ENCODE measurements at places on chromosomes 2 and 18.

DNA sequence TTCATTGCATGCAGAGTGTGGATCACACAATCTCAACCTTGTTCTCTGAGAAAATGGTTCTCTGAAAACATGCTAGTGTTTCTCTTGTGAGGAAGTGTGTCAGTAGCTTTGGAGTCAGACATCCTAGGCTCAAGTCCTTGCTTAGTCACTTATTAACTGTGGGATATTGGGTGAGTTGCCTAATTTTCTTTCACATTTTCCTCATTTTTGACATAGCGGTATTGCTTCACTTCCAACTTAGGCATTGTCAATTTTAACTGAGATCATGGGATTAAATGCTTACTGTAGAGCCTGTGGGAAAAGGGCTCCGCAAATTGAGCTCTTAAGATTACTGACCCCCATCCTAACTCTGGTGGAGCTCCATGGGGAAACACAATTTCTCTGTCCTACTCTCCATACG, 622.2 kb downstream of the CNTNAP5 start:
- no peak for DNase-seq

- no peak for DNase-seq
Measured at GRCh38 chr2:84452624-84453023, 6.5 kb downstream of the SUCLG1 start.

GRCh38 chr2:215716956-215717355, 281.1 kb upstream of the FN1 start:
- no peak for DNase-seq

DNA sequence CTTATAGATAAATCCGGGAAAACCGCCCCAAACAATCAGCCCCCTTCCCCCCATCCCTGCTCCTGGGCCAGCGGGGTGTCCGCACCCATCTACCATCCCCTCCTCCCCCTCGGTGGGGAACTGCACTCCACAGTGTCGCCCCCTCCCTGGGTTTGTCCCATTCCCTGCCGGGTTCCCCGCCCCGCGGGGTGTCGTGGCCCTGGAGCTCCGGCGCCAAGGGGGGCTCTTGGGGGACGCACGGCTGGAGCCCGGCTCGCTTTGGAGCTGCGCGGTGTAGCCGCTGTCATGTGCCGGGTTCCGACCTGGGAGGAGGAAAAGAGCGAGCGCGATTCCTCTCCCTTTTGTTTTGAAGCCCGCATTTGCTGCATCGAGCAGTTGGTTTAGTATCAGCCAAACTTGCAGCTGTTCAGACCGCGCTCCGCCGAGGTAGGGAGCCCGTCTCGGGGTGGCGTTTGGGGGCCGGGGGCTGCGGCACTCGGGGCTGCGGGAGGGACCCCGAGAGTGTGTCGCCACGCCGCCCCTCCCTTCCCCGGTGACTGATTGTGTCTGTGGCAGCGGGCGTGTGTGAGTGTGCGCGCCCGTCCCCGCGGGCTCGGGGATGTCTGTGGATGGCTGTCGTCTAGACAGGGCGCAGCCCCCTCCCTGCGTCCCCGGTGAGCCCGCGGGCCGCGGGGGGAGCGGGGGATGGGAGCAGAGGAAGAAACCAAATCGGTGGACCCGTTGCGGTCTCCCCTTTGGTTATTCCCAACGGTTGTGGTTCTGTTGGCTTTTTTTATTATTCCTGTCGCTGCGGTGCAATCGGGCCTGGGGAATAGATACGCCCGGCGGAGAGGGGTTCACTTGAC, 797 bp downstream of the CTIF start:
- DNase-seq: no peak

- DNase-seq: no peak
Measured at GRCh38 chr2:29057006-29057405, 17.3 kb downstream of the PCARE start.

DNA sequence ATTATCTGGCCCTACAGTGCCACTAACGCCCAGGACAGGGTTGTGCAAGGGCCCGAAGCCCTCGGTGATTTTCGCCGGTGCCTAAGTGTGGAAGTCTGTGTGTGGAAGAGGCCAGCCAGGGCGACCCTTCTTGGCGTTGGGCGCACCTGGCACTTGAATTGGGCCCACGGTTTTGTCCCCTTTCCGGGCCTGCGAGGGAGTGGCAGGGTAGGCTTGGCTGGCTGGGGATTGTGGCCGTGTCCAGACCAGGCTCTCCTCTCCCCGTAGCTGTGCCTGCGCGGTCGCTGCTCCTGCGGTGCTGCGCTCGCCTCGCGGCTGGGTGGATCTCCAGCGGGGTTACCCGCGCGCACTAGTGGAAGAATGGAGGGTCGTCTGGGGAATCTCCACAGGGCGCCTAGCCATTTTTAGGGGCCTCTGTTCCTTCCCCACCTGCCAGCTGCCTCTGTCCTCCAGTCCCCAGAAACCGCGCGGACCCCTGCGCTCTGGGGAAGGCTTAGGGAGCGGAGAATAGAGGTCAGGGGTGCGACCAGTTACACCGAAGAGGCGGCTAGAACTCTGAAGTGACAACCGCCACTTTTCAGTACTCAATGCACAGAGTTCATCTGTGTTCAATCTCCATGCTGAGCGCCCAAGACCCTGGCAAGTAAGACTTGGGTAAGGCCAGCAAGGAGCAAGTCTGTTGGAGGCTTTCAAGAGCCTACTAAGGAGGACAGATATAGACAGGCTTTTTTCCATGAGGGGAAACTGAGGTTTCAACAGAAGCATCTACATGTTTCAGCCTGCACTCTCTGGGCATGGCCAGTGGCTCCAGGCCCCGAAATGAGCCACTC, 16.0 kb downstream of the EVX2 start:
- DNase-seq: no peak

- DNase-seq: no peak
Measured at GRCh38 chr2:42312106-42312505, 48.9 kb downstream of the COX7A2L start.

- no peak for DNase-seq
Measured at GRCh38 chr18:64852281-64852680, 703.4 kb upstream of the LINC00305 start.
